ENCODE measurements at places on chromosomes 2 and 18. TPM values are rescaled to one million over a fixed set of nuclear protein-coding genes. Genes with fewer than 3 reads are reported as not detected.

GRCh38 chr2:126275098-126275497 is 380.9 kb upstream of the GYPC start:
- no peak for DNase-seq

GRCh38 chr2:24385366-24385765 is 25.0 kb upstream of the ITSN2 start:
- no peak for DNase-seq

GRCh38 chr2:28970464-28971160 is 10.5 kb upstream of the TOGARAM2 start:
- no peak for DNase-seq

GRCh38 chr2:112010751-112011150 is 44.3 kb upstream of the TMEM87B start:
- no peak for DNase-seq

The LRRC30 gene
- total RNA-seq = not detected

GRCh38 chr18:50009773-50010335 is 185.1 kb downstream of the MYO5B start:
- peak; percentile 58 for DNase-seq

- no peak for DNase-seq
Measured at GRCh38 chr2:168216351-168217005, 30.9 kb downstream of the STK39 start.

DNA sequence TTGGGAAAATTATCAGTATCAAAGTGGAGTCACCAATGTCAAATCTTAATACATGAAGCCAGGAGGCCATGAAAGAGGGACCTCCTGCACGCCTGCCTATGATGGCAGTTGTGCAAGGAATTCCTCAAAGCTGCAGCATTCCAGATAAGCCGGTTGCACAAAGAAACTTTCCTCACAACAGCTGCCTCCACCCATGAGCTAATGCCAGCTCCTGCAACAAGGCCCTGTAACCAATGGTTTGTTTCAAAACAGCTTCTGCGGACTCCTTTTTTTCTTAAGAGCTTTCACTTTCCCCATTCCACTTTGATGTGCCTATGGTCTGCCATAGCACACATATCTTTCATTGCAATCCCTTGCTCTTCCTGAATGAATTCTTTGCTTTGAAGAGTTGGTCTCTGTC is 22.4 kb downstream of the TMEM200C start:
- DNase-seq = no peak

The MAL gene
- total RNA-seq = 202 TPM

The IL1RL2 gene
- not detected for total RNA-seq

DNA sequence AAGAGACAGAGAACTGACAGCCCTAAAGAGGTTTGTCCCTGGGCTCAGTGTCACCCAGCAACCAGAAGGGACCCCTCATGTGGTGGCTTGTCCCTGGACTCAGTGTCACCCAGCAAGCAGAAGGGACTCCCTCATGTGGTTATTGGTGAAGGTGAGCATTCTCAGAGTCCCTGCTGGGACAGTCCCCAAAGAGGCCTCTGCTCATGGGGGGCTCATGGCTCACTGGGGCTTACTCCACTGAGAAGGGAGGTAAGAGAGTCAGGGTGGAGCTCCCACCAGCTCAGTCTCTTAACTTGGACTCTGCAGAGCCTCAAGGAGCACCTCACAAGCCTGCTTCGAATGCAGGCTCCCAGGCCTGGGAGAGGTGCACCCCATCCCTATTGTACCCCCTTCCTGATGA is 145.2 kb upstream of the COPS8 start:
- no peak for DNase-seq

DNA sequence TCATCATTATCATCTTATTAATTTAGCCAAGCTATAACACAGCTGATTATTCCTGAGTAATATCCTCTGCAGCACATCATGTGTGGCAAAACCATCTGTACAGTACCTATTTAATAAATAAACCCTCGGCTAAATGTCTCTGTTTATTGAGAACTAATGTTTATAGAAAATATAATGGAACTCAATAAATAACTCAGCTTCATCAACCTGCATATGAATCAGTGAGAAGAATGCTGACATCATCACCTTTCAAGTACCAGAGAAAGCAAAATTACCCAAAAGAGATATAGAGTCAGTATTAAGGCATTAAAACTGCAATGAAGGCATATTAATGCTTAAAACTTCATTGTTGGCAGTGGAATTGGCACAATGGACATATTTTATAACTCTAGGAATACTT is 558.3 kb downstream of the PLCL1 start:
- no peak for DNase-seq

The TFPI gene
- not detected for total RNA-seq

DNA sequence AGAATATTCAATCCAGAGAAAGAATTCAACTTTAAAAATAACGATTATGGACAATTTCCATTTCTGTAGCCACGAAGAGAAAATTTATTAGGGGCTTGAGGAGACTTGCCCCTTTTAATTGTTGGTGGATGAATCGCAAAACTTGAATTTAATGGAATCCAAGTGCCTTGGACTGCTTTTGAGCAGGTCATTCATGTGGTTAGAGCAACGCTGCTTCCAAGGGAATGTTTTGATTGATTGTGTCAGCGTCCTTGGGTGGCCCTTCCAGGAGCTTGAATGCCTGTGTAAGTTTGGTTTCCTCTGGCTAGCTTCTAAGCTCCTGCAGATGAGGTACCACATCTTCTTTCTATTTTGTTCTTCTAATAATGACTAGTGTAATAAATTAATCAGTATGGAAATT is 213.4 kb downstream of the LTBP1 start:
- DNase-seq = no peak

DNA sequence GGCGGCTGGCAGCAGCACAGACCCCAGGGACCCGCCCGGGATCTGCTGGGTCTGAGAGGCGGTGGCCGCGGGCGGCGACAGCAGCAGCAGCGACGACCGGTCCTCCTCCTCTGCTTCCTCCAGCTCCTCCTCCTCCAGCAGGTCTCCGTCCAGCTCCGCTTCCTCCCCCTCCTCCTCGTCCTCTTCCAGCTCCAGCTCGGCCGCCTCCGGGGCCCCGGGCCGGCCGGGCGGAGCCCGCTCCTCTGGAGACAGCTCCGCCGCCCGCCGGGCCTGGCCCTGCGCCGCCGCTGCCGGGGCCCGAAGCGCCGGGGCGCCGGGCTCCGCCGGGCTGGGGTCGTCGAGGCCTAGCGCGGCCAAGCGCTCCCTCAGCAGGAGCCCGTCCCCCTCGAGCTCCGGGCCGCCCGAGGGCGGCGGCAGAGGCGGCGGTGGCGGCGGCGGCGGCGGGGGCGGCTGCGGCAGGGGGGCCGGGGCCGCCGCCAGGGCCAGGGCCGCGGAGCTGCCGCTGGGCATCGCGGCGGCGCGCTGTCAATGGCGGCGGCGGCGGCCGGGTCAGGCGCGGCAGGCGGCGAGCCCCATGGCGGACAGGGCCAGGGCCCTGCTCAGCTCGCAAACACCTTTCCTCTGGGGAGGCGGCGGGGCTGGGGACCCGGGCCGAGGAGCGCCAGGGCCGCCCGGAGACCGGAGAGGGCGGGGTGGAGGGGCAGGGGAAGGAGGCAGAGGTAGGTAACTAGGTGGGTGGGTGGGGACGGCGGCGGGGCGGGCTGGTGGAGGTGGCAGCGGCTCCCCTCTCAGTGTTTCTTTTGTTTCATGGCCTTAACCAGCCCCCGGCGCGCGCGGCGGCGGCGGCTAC is 445 bp downstream of the MEX3C start:
- peak; percentile 55 for DNase-seq

DNA sequence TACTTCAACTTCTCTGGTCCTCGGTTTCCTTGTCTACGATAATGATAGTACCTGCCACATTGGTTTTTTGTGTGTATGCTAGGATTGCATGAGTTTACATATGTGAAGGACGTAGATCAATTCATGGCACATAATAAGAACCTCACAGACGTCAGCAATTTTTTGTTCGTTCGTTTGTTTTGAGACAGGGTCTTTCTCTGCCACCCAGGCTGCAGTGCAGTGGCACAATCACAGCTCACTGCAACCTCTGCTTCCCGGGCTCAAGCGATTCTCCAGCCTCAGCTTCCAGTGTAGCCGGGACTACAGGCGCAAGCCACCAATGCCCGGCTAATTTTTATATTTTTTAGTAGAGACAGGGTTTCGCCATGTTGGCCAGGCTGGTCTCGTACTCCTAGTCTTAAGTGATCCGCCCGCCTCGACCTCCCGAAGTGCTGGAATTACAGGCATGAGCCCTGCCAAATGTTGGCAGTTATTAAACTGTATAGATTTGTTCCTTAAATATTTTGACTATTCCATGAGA is 756 bp upstream of the SLC35F5 start:
- DNase-seq = no peak

DNA sequence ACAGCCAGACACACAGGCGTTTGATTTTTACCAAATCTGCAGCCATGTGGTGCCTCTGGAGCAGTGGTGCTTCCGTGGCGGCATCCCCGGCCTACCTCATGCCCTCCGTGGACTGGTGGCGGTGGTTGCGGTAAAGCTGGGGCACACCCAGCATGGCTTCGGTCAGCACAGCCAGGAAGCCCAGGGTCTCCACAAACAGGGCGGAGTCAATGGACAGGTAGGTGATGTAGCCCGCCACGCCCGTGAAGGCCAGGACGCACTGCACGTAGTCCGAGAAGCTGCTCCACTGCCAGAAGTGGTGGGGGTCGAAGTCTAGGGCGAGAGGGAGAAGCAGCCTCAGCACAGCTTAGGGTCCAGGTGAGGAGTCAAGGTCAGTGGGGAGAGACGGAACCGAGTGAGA is 32.4 kb downstream of the SLC66A2 start:
- DNase-seq = peak; percentile 13

DNA sequence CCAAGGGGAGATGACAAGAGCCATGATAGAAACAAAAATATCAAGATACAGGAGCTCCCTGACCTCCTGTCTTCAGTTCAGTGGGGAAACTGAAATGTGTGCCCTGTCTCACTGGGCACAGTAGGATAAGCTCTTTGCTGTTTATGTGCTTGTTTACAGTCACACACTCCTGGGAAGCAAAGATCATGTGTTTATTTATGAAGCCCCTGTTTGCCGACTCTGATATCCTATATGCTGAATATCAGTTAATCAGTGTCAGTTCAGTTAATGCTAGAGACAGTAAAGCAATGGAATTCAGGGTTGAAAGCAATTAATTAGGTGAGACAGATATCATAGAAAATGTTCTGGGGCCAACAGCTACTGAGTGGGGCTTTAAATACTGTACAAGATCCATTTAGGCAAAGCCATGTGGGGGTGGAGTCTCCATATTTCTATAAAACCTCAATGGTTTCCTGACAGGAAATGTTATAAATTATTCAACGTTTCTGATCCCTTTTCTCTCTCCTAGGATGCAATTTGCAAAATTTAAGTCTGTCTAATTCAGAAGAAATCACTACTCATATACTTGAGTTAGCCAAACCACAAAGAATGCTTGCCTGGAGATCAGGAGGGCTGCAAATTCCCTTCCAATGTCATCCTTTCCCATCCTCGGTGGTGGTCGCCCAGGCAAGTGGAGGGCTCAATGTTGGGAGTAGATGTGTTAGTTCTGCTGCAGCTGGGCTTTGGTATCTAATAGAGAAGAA is 551.3 kb downstream of the CMPK2 start:
- DNase-seq = no peak

- peak; percentile 31 for DNase-seq
Measured at GRCh38 chr2:45652090-45653031, 886 bp downstream of the PRKCE start.

DNA sequence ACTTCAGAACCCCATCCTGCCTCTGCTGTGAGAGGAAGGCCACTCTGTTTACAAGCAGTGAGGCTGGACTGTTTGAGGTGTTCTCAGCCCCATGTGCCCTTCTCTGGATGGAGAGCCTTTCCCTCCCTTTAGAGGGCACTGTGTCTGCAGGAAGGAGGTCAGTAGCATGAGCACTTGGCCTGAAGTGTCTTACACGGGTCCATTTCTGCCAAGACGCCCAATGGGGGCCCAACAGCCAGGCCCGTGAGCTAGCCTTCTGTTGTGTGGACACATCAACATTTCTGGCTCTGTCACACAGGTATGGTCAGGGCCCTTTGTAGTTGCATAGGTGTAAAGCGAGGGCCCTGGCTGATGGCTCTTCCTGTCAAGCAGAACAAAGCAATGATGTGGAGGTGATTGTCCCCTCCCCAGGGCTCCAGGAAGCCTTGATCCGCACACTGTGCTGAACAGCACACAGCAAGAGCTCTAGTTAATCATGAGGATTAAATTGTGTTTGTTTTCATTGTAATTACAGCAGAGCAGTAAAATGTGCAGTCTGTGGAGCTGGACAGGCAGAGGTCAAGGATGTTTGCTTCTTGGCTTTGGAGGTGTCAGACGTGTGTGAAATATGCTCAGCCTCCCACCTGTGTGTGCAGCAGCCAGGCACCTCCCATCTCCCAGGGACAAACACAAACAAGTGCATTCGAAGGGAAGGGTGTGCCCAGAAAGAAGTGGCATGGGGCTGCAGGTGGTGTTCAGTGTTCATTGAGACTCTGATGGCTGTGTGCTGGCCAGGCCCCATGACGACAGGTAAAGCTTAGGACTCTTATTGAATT is 132.1 kb downstream of the SH3RF3 start:
- no peak for DNase-seq

The ALPI gene
- not detected for total RNA-seq

GRCh38 chr2:236536727-236537398 is 32.8 kb upstream of the ACKR3 start:
- DNase-seq = peak; percentile 68

DNA sequence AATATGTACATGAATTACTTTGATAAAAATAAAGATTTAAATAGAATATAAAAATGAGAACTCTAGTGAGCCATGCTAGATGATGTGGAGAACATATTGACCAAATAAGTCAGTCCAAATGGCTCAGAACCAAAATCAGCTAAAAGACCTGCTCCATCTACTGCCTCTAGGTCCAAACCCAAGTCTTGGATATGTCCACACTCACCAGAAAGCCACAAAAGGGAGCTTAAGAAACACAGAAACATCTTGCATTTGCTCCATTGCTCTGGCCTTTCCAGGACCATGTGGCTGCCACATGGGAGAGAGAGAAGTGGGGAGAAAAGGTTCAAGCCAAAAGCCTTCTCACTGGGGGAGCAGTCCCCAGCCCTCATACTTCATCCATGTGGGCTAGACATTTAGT is 272.5 kb downstream of the DYSF start:
- DNase-seq = no peak

- DNase-seq = no peak
Measured at GRCh38 chr18:44135741-44136140, 544.9 kb upstream of the SETBP1 start.

GRCh38 chr18:8826971-8827370 is 121.6 kb downstream of the MTCL1 start:
- DNase-seq = no peak

DNA sequence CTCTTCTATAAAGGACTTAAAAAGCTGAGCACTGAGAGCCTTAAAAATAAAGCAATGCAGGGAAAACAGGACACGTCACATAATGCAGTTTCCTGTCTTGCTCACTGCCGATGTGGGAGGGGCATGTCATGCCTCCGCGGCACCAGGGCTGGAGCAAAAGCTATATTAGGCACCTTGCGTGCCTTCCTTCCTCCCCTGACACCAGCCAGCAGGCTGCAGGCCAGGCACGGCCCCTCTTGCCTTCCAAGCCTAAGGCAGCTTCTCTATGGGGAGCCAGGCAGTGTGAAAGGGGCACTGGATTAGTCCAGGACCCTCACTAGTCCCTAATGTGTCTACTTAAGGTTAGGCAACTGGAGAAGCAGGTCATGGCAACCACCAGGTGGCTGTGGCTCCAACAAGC is 26.3 kb downstream of the MRPL35 start:
- peak; percentile 73 for DNase-seq
